RPMI7951 (cell line): ENCODE measurements at places on chromosomes 5 and 9. TPM values are rescaled to one million over a fixed set of nuclear protein-coding genes. Genes with fewer than 3 reads are reported as not detected.

DNA sequence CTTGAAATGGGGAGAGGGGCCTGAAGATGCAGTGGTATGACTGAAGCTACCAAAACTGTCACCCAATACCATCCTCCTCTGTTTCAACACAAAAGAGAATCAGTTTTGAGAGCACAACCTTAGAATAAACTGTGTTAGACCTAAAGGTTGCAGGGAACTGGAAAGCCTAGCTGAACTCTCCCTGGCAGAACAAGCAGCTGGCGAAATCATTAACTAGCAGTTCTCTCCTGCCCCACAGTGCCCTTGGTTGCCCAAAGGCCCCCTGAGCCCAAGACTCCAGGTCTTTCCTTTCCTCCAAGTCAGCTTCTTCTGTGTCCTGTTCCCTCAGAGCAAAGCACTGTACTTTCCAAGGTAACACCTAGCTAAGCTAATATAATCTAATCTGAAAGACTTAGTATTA lies 135.4 kb upstream of the SLC30A5 start:
- DNase-seq = no peak

DNA sequence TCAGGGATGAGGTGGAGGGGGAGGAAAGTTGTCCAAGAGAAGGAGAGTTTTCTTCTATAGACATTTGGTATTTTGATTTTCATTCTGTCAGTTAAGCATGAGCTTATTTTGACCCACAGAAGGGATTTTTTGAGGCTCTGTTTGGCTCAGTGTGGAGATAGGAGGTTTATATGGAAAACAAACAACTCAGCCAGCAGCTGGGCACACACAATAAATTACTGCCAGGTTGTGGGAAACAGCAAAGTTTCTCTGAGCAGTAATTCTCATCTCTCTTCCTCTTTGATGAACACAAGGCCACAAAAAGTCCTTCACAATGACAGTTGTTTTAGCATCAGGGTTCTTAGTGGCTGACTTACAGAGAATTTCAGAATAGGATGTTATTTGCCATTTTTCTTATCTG lies 486.1 kb downstream of the KDM4C start:
- no peak for DNase-seq

The MTRR gene
- 20.4 and 22.3 TPM in 2 replicates for total RNA-seq

The NMUR2 gene
- total RNA-seq = not detected in 2 replicates

DNA sequence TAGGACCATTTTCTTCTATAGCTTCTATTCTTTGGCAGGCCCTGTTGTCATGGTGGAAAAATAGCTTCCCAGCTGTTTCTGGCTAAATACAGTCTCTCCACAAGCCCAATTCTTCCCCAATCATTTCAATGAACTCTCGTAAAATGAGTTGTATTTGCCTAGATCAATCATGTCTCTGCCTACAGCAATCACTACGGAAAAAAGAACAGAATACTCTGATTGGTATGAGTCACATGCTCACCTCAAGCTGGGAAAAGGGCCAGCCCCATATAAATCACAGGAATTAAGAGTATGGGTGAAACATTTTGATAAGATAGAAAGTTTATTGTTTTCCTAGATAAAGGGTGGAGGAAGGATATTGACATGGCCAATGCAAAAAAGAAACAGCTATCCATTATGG lies 711.4 kb downstream of the EFNA5 start:
- no peak for DNase-seq

The LEAP2 gene
- 0.29 and 0.84 TPM in 2 replicates for total RNA-seq
